ENCODE measurements at places on chromosomes 7 and 10.

DNA sequence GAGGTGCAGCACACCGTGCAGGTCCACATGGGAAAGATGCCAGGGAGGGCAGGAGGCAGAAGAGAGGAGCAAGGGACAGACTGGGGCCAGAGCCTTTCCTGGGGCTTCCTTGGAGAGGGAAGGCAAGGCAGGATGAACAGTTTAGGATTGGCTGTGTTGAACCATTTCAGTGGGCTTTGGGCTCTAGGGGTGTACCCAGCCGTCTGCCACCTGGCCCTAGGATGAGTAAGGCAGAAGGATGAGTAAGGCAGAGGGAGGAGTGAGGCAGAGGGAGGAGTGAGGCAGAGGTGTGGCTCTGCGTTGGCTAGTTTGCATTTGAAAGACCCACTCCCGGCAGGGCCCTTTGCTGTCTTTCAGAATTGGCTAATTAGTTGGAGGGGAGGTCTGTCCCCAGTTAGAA, 31.5 kb upstream of the PRF1 start:
- DNase-seq: no peak

DNA sequence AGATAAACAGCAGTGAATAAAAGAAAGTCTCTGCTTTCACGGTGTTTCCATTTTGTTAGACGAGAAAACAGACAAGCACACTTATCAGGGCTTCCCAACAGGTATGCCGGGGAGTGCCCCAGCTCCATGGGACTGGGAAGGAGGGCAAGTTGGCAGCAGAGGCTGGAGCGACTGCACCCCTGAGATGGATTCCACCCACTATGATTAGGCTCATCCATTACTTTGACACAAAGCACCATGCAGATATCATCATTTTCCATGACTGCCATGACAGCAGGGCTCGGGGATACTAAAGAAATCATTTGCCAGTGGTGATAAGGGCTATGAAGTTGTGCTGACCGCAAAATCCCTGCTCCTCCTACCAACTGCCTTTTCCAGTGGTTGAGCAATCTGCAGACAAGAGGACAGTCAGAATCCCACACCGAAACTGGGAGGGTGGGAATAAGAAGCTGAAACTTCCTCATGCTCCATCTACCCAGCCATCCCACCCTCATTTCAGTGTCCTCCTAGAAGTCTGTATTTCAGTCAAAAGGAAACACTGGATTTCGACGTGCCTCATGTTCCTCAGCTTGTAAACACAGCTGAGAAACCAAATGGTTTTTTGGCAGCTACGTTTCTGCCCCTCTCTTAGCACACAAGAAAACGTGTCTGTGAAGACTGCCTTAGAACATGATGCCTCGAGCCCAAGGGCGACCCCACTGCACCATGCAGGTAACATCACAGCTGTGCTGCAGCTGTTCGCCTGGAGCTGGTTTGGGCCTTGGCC, 15.5 kb downstream of the CREB3L2 start:
- peak; percentile 50 for DNase-seq

GRCh38 chr10:48604039-48604990, 558 bp downstream of the ARHGAP22 start:
- no peak for DNase-seq

- no peak for DNase-seq
Observed at GRCh38 chr7:155508376-155509358, 37.7 kb downstream of the CNPY1 start.

DNA sequence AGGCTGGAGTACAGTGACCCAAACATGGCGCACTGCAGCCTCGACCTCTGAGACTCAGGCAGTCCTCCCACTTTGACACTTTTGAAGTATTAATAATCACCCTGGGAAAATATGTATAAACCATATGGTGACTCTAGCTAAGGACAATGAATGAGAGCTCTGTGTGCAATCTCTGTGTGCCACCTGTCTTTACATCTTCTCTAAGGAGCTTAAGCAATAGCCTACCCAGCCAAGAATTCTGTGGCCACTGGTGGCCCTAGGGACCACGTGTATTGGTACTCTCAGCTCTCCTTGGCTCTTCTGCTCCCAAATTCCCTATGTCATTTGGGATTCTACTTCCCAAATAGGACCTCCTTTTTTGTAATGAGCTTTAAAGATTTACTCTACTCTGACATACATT, 23.7 kb downstream of the FGF8 start:
- DNase-seq: no peak

DNA sequence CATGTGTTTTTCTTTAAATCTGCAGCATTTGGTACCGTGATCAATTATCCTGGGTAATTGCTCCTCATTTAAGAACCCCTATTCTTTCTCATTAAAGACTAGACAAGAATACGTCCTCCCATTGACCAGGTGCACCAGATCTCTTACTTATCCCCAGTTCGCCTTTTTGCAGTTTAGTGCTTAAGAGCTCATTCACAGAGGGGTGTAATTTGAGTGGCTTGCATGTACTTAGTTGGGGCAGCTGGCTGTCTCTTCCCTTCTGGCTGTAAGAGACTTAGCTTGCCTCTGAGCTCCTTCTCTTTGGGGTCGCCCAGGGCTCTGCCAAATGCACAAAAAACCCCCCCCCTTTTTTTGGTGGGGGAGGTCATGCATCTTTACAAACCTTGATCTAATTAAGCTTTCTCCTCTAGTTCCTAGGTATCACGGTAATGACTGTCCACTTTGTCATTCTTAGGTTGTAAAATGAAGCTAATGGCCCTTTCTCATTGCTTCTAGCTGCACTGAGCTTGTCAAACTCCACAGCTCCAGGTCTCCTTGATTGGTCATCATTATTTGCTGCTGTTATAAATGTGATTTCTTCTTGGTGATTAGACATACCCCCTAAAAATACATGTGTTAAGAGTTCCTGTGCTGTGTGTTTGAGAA, 26.3 kb downstream of the GAD2 start:
- DNase-seq: no peak

DNA sequence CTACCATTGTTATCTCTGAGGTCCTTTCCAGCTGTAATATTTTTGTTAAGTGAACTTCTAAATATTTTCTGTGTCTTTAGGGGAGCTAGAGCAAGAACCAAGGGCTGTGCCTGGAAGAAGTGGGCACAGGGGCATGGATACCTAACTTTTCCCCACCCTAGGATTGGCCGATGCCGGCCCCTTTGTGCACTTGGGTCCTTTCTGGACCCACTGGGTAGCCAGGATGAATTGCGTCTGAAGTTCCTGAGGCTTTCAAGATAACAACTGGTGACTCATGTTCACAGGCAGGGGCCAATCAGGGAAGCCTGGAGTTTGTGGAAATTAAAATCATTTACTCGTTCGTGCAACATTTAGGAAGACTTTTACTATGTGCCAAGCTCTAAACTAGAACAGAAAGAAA, 758 bp downstream of the DPCD start:
- peak; percentile 67 for DNase-seq

DNA sequence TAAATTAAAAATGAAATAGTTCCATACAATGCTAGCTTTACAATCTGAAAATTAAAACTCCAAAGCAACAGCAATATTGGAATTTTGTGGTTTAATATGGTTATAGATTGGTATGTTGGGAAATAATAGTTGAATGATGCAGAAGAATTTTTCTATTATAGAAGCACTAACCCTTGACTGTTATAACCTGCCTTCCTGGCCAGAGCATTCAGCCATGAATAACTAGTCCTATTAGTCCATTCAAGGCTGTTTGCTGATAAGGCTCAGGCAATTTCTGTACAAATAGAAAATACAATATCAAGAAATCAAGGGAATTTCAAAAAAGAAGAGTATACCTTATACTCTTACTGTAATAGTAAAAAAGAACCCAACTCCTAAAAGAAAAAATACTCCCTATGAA, 101.6 kb upstream of the SP4 start:
- no peak for DNase-seq

DNA sequence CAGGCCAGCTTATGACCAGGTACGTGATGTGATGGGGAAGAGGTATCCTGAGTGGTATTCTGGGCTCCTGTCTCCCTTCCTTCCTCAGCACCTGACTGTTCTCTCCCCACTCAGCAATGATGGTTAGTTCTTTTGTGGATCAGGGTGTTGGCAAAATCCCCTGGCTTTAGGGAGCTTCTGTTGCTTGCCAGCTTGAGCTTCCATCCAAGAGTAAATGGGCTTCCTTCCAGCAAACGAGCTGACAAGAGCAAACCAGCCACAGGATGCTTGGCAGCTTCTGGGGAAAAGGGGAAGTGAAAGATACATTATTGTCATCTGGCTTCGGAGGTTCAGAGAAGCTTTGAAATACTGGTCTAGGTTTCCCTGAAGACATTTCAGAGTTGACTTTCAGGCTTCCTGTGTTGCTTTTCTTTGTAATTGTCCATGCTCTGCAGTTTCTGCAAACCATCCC, 5.2 kb downstream of the DUSP5 start:
- DNase-seq: peak; percentile 33

Data from AG08396 (cell line).